ENCODE measurements at places on chromosomes 2 and 18.

DNA sequence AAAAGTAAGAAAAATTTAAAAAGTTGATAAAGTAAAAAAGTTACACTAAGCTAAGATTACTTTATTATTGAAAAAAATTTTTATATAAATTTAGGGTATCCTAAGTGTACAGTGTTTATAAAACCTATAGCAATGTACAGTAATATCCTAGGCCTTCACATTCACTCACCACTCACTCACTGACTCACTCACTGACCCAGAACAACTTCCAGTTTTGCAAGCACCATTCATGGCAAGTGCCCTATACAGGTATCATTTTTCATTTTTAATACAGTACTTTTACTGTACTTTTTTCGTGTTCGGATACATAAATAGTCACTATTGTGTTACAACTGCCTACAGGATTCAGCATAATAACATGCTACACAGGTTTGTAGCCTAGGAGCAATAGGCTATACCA lies 8.9 kb upstream of the THUMPD2 start:
- no peak for DNase-seq

GRCh38 chr2:46481198-46482193 lies 2.1 kb downstream of the TMEM247 start:
- no peak for DNase-seq

DNA sequence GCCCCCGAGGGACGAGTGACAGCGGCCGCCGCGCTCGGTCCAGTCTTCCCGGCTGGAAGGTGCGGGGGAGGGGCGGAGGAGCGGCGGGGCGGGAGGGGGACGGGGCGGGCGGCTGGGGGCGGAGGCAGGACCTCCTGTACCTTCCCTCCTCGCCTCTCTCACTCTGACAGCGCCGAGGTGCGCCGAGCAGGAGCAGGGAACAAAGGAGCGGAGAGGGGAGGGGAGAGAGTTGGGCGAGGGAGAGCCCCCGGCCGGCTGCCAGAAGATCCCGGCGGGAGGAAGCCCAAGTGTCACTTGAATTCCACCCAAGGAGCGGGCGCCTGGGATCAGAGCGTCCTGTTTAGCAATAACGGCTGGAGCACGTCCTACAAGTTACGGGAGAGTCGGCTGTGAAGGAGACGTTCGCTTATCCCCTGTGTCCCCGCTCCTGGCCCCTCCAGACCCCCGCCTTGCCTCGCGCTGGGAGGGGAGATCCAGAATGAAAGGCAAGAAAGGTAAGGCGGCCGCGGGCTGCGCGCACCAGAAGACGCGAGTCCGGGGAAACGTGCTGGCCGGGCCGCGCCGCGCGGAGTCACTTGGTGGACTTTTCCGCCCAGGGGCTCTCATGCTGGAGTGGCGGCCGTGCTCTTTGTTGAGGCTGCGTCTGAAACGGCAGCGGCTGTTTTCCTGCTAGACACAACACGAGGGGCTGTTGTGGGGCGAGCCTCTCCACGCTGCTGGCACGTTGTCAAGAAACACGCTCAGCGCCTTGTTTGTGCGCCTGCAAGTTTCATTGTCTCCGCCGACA lies at the start of gene TGIF1:
TGIF1 (plus strand) TSS at position 161 of the 787 bp plus-strand sequence; CDS start at position 479, 318 bp downstream.
- DNase-seq = peak; percentile 37

GRCh38 chr2:7083580-7084509 lies 166.6 kb downstream of the RNF144A start:
- DNase-seq = peak; percentile 37

DNA sequence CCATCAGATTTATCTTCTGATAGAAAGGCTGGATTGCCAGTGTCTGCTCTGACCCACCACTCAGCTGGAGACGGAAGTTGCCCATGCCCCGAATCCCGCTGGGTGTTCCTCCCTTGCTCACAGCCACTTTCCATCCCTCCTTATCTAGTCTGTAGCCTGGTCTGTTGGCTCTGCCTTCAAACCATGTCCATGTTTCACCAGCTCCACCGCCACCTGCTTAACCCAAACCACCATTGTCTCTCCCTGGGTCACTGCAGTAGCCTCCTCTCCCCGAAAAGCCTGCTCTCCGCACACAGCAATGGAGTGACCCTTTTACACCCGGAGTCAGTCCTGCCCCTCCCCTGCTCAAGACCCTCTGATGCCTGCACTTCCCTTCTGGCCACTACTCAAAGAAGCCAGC lies 60.4 kb downstream of the GLI2 start:
- DNase-seq = no peak

DNA sequence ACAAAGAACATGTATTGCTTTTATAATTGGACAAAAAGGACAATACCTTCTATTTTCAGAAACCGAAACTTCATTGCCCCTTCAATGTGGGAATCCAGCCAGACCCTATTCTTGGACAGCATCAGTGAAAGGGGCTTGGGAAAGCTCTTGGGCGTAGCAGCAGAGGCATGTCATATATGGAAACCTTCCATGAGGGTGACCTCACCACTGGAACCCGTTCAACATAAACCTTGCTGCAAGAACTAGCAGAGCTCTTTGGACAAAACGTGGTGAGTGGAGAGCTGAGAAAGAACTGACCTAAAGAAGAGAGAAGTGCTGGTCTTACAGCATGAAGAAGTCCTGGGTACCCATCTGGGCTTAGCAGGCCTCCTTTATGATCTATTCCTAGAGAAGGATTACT lies 22.7 kb upstream of the ACTG2 start:
- DNase-seq = no peak
